ENCODE measurements at places on chromosomes 16 and 17. TPM values are rescaled to one million over a fixed set of nuclear protein-coding genes. Genes with fewer than 3 reads are reported as not detected.

TOB1 gene
- 21.5 TPM for total RNA-seq

OVCA2 gene
- 57.9 TPM for total RNA-seq

CNTROB gene
- total RNA-seq, result 21.4 TPM

ALOX12 gene
- total RNA-seq, result 3.8 TPM

MILR1 gene
- total RNA-seq, result 1.2 TPM

CUEDC1 gene
- total RNA-seq, result 23.9 TPM

BAHCC1 gene
- total RNA-seq, result 3.8 TPM

CIITA gene
- total RNA-seq, result 3.6 TPM

ACSM2A gene
- total RNA-seq, result not detected

ABCA6 gene
- total RNA-seq, result 12.3 TPM

PRPF8 gene
- 112 TPM for total RNA-seq

GRAPL gene
- not detected for total RNA-seq

ROGDI gene
- total RNA-seq, result 32.4 TPM

MAPK7 gene
- total RNA-seq, result 22.6 TPM

KRT27 gene
- total RNA-seq, result not detected

DOC2A gene
- total RNA-seq, result not detected

CMTM4 gene
- total RNA-seq, result 15.5 TPM

RPA1 gene
- total RNA-seq, result 23.3 TPM

OR1D5 gene
- not detected for total RNA-seq

WSCD1 gene
- total RNA-seq, result 0.22 TPM

LLGL2 gene
- total RNA-seq, result 76.4 TPM

SHBG gene
- not detected for total RNA-seq

MT4 gene
- total RNA-seq, result not detected

COASY gene
- total RNA-seq, result 34.1 TPM

SRL gene
- total RNA-seq, result 0.38 TPM

SLC13A2 gene
- not detected for total RNA-seq

CES5A gene
- total RNA-seq, result not detected

HS3ST2 gene
- total RNA-seq, result not detected

CDC6 gene
- total RNA-seq, result 6.0 TPM

TVP23A gene
- total RNA-seq, result 0.19 TPM

TXNL4B gene
- 11.0 TPM for total RNA-seq

SGCA gene
- total RNA-seq, result 4.4 TPM

CCL16 gene
- not detected for total RNA-seq

TEFM gene
- total RNA-seq, result 10.1 TPM

TEKT1 gene
- total RNA-seq, result not detected

FGF11 gene
- total RNA-seq, result 18.1 TPM

SLC13A5 gene
- total RNA-seq, result 0.92 TPM

HOXB6 gene
- total RNA-seq, result 1.3 TPM

MT1H gene
- not detected for total RNA-seq

TOX3 gene
- 0.09 TPM for total RNA-seq

KATNIP gene
- 17.5 TPM for total RNA-seq

IGSF6 gene
- total RNA-seq, result 2.5 TPM

GUCY2D gene
- total RNA-seq, result not detected

LHX1 gene
- total RNA-seq, result not detected

C17orf100 gene
- 0.57 TPM for total RNA-seq

KRTAP4-9 gene
- not detected for total RNA-seq

CD300LF gene
- 1.1 TPM for total RNA-seq

PRKCA gene
- total RNA-seq, result 4.5 TPM

CCDC92B gene
- not detected for total RNA-seq

APOH gene
- not detected for total RNA-seq

ADGRG3 gene
- total RNA-seq, result 1.5 TPM

CFAP97D1 gene
- total RNA-seq, result not detected

TRPV3 gene
- total RNA-seq, result 0.99 TPM

ABCC1 gene
- 56.7 TPM for total RNA-seq

FADS6 gene
- total RNA-seq, result 0.19 TPM

SDR42E2 gene
- not detected for total RNA-seq

KRTAP16-1 gene
- total RNA-seq, result not detected

USP31 gene
- 13.3 TPM for total RNA-seq

Measured in esophagus squamous epithelium (tissue), 5 donors.